ENCODE measurements at places on chromosomes 5 and 9.
A peak's percentile ranks its signal among the peaks of the same experiment; 100 is the strongest.

- DNase-seq = no peak
These were observed 418.3 kb downstream of the CDH10 start for GRCh38 chr5:24226479-24226878.

GRCh38 chr9:7467186-7467585 is 332.4 kb downstream of the DMAC1 start:
- no peak for DNase-seq

- DNase-seq = no peak
These were observed 21.3 kb downstream of the PRDM9 start for GRCh38 chr5:23528677-23529076.

DNA sequence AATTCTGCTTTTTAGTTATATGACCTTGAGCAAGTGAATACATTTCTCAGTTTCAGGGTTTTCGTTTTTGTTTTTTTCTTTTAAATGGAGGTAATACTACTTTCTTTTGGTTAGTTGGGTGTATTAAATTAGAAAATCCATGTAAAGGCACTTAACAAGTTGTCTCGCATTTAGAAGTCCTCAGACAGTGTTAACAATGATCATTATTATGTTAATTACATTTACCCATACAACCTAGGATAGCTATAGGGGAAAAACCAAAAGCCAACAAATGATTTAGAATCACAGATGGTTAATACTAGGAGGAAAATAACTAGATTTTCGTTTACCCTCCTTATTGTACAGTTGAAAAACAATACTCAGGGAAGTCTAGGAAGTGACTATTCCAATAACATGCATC is 972.2 kb upstream of the WWC1 start:
- no peak for DNase-seq

DNA sequence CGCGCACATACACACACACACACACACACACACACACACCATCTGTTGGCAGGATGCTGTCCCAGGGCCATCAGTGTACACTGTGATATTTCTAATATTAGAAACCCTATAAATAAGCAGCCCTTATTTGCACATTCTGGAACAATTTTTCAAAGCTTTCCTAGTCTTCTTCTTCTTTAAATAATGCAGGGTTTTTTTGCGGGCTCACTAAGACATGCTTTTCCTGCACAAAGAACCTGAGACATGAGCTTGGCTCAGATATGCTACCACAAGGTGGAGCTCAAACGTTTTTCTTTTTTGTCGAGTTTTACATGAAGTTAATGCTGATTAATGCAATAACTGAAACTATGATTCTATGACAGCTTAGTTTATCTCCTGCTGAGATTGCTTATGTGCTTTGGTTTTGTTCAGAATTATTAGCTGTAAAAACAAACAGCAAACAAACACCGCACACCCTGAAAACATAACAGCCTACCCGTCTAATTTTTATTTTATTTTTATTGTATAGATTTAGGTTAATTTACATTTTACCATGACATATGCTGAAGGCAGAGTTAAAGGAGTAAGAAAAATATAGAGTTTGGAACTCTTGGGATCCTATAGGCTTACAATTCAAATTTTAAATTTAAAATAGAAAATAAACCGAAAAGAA is 95.8 kb downstream of the ALDH1A1 start:
- DNase-seq = peak; percentile 79

DNA sequence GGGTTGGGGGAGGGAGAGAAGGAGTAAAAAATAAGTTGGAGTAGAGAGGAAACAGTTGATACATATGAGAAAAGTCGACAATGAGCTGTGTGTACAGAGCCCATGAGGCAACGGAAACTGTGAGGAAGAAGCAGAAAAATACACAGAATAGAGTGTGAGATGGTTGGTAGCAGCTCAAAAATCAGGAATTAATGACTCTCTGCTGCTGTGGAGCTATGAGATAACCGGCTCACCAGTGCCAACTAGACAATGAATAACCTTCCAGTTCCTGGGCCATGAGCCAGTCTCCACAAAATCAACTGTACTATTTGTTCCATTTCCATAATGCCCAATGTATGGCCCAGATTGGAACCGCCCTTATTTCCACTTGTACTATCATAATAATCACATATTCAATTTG is 53.1 kb upstream of the NREP start:
- DNase-seq = no peak

Measured in amniotic stem cell (primary cell).